ENCODE measurements at places on chromosomes 3 and 15. TPM values are rescaled to one million over a fixed set of nuclear protein-coding genes. Genes with fewer than 3 reads are reported as not detected.

Gene SPSB4
- total RNA-seq = 0.58 TPM

Gene SNAPC5
- total RNA-seq = 17.6 TPM

Gene RPL15
- 1,343 TPM for total RNA-seq

Gene ST3GAL6
- 0.63 TPM for total RNA-seq

Gene CFAP91
- total RNA-seq = 0.19 TPM

Gene GOLGA8M
- total RNA-seq = not detected

Gene VILL
- 8.8 TPM for total RNA-seq

Gene GMNC
- 0.75 TPM for total RNA-seq

Gene WDR72
- total RNA-seq = not detected

Gene ANKRD63
- not detected for total RNA-seq

- DNase-seq = peak; percentile 15
These were observed 4.6 kb downstream of the FBXL22 start for GRCh38 chr15:63601704-63602185.

DNA sequence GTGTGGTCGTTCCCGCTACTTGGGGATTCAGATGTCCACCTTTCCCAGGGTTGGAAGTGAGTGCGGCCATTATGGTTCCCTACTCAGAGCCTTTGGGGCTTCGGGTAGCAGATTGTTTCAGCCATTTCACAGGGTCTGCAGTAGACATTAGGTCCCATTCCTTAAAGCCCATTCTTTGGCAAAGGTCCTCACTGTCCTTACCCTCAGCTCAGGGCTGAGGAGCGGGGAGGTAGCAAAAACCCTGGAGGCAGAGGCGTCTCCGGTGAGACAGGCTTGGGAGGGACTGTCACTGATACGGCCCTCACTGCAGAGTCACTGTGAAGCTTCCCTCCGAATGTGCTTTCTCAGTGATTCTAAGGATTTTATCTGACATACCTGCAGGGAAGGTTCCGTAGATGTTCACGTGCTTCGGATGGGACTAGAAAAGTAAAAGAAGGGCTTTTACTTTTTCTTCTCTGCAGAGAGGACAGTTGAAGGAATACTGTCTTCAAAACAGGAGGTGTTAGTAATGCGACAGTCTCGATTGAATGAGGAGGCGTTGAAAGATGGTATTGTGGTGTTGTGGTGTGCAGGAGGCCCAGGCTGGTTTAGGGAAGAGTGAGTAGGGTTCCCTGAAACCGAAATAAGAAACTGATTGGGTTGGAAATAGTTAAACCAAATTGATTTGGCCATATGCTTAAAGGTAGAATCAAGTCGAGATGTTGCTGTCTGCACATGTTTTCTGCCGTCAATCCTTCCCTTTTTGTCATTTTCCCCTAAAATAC, 630 bp downstream of the ATP6V1A start:
- DNase-seq = no peak

- DNase-seq = no peak
These were observed 163.2 kb upstream of the COL8A1 start for GRCh38 chr3:99475229-99475628.

GRCh38 chr3:108293858-108294257, 2.5 kb upstream of the HHLA2 start:
- DNase-seq = no peak

- DNase-seq = no peak
These were observed 33.7 kb downstream of the KIF7 start for GRCh38 chr15:89621547-89621946.

DNA sequence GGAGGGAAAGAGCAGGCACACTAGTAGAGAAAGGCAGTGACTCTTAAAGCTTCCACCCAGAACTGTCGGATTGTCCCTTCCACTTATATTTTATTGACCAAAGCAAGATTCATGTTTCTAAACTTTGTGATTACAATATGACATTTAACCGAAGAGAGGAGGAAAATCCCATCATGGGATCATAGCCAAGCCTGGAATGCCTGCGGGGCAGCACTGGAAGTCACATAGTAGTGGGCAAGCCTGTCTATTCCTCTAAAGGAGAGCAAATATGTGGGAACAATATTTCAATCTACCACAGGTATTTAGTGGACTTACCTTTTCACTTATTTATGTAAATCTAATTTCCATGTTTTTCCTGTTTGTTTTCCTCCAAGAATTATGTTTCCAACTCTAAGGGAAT, 3.8 kb upstream of the TMOD3 start:
- DNase-seq = no peak

- DNase-seq = peak; percentile 80
These were observed 298.6 kb downstream of the ADAMTS17 start for GRCh38 chr15:100043068-100043641.

- DNase-seq = no peak
These were observed 29.9 kb downstream of the PDIA5 start for GRCh38 chr3:123096731-123097130.

DNA sequence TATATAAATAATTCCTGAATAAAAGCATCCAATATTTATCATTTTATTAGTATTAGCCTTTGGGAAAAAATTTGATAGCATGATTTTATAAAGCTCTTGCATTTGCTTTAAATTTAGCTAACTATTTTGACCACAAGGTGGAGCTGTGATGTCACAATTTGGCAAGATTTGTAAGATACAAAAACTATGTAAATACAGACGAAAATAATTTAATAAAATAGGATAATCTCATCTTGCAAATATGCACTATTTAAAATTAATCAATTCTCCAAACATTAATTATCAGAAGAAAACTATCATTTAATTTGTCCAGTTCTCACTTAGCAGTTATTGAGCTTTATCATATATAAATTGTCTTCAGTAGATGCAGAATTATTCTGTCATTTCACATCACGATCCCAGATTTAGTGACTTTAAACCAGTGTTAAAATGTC, 95.4 kb downstream of the PLOD2 start:
- peak; percentile 74 for DNase-seq

GRCh38 chr3:175885231-175885766, 1026.2 kb downstream of the NAALADL2 start:
- peak; percentile 29 for DNase-seq

- no peak for DNase-seq
These were observed 72.3 kb downstream of the THSD4 start for GRCh38 chr15:71187526-71187925.

GRCh38 chr3:131786386-131786785, 248.4 kb downstream of the CPNE4 start:
- no peak for DNase-seq

DNA sequence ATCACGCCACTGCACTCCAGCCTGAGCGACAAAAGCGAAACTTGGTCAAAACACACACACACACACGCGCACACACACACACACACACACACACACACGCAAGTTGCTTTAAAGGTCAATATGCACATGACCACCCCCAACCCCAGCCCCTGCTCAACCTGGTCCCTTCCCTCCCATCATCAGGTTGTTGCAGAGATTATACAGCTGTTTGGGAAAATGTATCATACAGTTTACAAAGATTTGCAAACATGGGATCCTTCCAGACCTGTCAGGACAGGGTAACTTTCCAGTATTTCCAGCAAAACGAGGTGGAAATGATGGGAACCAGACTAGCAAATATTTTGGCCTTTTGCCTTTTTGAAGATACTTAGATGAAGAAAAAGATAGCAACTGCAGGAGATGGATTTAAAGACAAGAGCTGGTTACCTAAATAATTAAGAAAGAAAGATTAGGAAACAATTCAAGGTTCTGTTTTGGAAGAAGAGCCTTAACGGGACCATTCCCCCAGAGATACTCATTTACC, 80.2 kb downstream of the TNIK start:
- DNase-seq = no peak

- no peak for DNase-seq
These were observed 599.3 kb downstream of the FGF12 start for GRCh38 chr3:192128060-192128459.

DNA sequence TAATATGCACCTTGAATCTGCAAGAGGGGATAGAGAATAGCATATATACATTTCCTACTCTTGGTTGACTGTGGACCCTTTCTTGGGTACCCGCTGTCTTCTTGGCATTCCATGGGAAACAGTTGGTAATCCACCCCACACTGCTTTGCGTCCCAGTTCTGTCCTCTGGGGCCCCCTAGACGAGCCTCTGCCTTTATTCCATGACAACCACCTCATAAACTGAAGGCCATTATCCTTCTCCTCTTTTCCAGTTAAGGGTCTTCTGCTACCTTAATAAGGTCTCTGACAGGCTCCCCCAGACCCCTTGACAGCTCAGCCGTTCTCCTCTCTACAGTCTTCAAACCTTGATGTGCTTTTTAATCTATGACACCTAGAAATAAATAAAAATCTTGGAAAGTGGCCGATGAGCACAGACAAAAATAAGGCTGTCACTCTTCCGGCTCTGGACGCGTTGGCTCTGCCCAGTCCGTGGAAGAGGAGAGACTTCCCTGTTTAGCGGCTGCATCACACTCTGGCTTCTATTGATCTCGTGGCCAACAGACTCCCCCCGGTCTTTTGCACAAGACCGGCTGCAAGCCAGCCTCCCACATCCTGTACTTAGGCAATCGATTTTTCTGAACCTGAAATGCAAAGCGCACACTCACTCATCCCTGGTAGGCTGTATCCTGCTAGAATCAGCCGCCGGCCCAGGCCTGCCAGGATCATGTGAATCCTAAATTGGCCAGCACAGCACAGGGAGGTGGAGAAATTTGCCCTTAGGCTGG, 251.0 kb upstream of the TLE3 start:
- DNase-seq = no peak

- DNase-seq = no peak
These were observed 18.0 kb upstream of the RAB7A start for GRCh38 chr3:128707928-128708494.

DNA sequence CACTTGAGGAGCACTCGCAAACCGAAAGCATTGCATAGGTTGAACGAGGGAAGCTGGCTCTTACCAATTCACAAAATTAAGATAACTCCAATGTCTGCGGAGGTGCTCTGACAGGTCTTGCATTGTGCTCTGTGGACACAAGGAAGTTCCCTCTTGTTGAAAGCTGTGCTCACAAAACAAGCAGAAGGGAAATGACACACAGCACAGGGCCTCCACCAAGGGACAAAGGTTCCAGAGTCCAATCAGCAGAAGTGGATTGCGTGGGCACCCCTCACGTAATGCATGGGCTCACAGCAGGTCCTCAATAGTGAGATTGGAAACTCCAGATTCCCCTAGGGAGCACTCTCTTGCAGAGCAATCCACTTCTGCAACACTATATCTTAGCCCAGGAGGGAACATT, 89.9 kb downstream of the ATP10A start:
- no peak for DNase-seq

GRCh38 chr15:25668901-25669300, 194.2 kb downstream of the ATP10A start:
- DNase-seq = no peak

DNA sequence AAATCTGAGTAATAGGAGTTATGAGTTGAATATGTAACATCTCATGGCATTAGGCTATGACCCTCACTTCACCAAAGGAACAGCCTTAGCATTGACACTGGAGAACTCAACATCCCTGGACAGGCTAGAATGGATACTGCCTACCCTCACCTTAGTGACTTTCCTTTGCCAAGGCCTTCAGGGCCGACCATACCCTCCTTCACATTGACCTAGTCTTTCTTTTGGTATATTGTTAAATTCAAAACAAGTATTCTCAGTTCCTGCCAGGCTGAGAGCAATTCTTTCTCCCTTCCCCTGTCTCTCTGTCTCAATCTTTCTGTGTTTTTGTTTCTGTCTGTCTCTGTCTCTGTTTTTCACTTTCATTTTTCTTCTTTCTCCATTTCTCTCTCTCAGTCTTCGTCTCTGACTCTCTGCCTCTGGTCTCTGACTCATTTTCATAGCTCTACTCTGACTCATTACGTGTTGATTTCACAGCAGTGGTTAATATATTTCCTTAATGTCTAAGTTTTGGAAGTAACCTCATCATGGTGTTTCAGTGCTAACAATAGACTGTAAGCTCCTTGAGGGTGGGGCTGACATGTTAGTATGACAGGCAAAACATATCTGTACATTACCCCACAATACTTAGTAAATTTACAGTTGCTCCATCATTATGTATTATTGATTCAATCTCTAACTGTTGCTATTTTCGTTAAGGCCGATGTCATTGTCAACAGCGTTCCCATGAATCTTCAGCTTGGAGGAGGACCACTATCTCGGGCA, 32.5 kb downstream of the PARP15 start:
- DNase-seq = peak; percentile 88

DNA sequence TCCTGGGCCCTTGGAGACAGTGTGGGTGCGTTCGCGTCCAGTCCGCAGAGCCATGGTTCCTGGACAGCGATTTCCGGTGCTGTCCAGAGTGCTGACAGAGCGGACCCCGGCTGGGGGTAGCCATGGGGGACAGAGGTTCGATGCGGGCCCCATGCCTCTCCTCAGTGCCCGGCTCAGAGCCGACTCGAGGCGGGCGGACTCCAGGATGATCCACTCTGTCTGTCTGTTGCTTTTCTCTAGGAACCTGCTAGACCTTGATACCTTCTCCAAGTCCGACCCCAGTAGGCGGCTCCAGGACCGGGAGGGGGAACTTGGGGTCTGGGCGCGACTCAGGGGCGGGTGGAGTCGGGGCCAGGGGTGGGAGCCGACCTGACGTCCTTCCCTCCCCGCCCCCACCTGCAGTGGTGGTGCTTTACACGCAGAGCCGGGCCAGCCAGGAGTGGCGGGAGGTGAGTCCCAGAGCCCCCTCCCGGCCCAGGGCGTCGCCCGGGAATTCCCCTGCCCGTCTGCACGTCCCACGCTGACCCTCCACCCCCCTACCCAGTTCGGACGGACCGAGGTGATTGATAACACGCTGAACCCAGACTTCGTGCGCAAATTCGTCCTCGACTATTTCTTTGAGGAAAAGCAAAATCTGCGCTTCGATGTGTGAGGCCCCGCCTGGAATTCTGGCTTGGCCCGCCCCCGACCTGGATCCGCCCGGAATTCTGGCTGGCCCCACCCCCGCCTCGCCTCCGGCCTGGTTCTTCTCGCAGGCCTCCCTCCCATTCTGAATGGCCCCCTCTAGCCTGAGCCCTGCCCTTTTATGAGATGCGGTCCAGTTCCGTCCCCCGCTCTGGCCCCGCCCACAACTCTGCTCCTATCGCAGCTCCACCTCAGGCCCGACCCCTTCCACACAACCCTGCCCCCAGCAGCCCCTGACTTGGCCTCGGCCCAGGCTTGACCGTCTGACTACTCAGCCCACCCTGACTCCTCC, 1.0 kb downstream of the CPNE9 start:
- DNase-seq = no peak

- no peak for DNase-seq
These were observed 10.2 kb downstream of the KBTBD13 start for GRCh38 chr15:65086680-65087111.

- DNase-seq = no peak
These were observed 40.0 kb downstream of the DNAJC13 start for GRCh38 chr3:132457286-132457685.

DNA sequence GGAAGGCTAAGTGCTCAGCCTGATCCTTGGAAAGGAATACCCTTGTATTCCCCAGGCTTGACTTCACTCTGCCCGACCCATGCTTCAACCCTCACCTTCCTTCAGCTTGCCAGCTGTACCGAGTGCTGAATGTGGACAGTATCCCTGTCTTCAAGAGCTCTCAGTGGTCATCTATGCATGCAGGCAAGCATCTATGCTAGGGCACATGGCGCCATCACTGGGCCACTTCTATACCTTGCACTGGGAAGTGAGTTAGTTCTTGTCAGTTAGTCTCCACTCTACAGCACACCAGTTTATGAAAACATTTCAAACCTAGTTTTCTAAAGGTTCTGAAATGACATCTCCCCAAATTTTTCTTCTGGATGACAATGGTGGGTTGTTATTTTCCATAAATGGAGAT, 82.0 kb upstream of the MYRIP start:
- DNase-seq = peak; percentile 27

Measured in LHCN-M2 (cell line).